Stimulated activated CD4-positive, alpha-beta T cell treated with anti-CD3 and anti-CD28 coated beads, Interleukin-1b, Interleukin-23, amount 100 ng/mL, for 1 hour (primary cell): ENCODE measurements at places on chromosomes 7 and 10.
A peak's percentile ranks its signal among the peaks of the same experiment; 100 is the strongest.

GRCh38 chr7:36010656-36011587 is 142.1 kb upstream of the EEPD1 start:
- DNase-seq, result no peak

DNA sequence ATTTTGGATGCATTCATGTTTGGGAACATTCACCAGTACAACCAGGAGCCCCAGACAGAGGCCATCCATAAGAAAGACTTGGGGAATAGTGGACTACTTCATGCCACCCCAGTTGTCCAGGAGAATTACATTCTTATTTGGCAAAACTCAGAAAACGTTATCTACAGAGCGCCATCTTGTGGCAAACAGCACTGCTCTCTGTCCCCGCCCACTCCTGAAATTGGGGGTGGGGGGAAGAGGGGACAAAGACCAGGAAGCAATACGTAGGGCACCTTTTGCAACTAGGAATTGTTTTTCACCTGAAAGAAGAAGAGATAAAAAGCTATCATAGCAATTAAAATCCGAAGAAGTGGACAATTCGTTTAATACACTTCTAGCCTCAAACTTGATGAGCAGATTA is 134.6 kb upstream of the MGMT start:
- no peak for DNase-seq

DNA sequence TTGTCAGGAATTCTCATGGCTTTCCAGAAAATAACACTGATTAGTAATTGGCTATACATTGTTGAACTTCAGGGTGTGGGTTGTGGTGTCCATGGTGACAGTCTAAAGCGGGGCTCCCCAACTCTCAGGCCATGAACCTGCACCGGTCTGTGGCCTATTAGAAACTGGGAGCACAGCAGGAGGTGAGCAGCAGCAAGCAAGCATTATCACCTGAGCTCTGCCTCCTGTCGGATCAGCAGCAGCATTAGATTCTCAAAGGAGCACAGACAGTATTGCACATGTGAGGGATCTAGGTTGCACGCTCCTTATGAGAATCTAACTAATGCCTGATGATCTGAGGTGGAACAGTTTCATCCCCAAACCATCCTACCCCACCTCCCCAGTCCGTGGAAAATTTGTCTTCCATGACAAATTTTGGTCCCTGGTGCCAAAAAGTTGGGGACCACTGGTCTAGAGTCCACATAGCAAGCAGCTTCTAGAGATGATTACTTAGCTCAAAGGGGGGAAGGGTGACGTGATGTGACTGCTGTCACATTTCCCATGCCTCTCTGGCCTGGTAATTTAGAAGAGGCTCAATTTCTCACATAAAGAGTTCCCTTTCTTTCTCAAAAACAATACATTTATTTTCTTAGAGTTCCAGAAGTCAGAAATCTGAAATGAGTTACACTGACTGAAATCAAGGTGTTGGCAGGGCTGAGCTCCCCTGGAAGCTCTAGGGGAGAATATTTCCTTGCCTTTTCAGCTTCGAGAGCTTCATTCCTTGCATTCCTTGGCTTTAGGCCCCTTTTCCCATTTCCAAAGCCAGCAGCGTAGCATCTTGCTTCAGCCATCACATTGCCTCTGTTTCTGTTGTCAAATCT is 17.6 kb upstream of the FAM221A start:
- DNase-seq, result no peak

DNA sequence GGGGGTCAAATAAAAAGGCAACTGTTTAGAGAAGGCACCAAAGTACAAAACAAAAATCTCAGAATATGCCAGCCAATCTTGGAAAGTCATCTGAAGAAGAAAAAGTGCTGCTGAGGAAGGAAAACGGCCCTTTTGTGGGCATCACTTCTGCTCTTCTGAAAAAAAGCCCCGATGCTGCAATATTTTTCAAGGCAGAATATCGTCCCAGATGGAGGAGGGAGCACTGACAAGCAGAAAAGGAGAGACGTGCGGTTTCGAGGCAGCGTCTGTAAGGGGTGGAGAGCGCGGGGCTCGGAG is 959 bp upstream of the ATRNL1 start:
- DNase-seq, result no peak

DNA sequence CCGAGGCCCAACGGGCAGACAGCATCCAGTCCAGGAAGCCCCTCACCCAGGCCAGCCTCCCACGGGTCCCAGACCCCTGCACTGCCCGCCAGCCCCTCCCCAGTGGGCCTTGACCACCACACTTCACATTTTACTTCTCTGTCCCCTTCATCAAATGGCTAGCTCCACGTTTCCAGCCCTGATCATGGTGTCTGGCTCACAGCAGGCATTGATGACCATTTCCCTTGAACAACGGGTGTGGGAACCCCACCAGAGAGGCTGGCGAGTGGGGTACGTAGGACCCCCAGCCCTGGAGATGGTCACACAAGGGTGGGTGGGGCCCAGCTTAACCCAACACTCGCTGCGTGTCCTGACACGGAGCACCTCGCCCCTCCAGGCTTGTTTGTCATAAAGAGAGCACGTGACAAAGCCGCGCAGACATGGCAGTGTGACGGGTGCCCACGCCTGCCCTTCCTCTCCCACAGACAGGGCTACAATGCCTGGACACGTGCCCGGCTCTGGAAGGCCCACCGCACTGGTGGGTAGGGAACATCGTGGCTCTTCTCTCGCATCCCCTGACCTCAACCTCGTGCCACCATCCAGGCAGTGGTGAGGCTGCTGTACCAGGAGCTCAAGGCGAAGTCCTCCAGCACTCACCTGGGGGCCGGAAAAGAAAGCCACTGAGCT is 267.7 kb downstream of the MAD1L1 start:
- DNase-seq, result no peak

- no peak for DNase-seq
Measured at GRCh38 chr10:96118604-96119450, 11.3 kb upstream of the ZNF518A start.

DNA sequence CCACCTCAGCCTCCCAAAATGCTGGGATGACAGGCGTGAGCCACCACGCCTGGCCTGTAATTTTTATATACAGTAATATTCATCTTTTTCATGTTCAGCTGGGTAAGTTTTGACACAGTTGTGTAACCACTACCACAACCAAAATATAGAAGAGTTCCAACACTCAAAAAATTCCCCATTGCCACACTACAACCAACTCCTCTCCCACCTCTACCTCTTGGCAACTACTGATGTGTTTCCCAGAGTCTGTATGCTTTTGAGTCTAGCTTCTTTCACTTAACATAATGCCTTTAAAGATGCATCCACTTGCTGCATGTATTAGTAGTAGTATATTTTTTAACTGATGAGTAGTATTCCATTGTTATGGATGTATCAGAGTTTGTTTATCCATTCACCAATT is 90.7 kb downstream of the SRPK2 start:
- DNase-seq, result no peak

DNA sequence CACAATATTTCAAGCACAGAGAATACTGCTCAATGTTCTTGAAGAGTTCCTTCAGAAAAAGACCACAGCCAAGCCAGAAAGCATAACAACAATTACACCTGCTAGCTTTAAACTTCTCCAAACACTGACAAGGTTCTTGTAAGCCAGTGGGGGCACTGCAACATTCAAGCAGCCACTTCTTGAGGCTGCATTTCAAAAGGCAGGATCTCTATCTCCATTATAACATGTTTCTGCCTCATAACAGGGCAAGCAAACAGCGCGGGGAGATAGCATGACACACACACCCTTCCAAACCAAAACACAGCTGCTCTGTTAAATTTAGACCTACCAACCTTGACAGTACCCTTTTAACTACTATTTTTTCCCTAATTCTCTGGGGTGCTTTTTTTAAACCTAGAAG is 30.8 kb downstream of the CHCHD3 start:
- no peak for DNase-seq

- no peak for DNase-seq
Measured at GRCh38 chr7:105707381-105707780, 126.1 kb upstream of the EFCAB10 start.

DNA sequence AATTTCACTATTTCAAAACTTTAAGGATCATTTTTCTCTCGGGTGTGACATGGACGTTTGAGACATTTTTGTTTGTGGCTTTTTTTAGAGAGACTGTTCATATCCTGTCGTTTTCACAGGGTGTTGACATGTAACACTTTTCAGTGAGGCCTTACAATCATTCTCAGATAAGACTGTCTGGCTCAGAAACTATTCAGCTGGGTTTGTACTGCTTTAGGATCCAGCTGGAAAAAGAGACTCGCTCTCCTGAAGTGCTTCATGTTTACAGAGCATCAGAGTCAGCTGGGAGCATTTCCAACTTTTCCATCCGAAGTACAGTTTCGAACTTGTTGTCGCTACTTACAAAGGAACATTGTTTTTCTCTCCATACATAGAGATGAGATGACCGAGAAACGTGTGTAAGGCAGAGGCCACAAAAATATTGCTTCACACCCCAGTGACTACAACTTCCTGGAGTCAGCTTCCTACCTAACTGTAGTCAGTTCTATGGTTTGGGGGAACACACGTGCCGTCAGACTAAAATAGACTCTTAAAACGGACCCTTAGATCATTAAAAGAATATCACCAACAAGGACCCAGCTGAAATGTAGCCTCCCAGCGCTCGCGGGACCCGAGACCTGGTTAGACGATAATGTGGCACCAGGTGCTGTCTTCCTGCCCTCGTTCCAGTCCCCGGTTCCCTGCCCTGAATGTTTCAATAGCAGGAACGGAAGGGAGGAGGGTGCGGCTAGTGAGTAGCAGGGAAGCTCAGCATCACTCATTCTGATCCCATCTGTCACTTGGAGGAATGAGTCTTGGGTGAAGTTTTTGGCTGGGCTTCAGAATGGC is 78.0 kb downstream of the MKI67 start:
- DNase-seq, result no peak

GRCh38 chr7:11726001-11726793 is 105.8 kb downstream of the THSD7A start:
- DNase-seq, result no peak

GRCh38 chr7:44172803-44173424 is 16.3 kb downstream of the GCK start:
- no peak for DNase-seq

GRCh38 chr7:70360557-70360956 is 762.3 kb downstream of the AUTS2 start:
- DNase-seq, result no peak

GRCh38 chr10:122078965-122079795 is 90.2 kb downstream of the TACC2 start:
- no peak for DNase-seq

GRCh38 chr7:105030447-105030846 is 16.4 kb downstream of the KMT2E start:
- no peak for DNase-seq

DNA sequence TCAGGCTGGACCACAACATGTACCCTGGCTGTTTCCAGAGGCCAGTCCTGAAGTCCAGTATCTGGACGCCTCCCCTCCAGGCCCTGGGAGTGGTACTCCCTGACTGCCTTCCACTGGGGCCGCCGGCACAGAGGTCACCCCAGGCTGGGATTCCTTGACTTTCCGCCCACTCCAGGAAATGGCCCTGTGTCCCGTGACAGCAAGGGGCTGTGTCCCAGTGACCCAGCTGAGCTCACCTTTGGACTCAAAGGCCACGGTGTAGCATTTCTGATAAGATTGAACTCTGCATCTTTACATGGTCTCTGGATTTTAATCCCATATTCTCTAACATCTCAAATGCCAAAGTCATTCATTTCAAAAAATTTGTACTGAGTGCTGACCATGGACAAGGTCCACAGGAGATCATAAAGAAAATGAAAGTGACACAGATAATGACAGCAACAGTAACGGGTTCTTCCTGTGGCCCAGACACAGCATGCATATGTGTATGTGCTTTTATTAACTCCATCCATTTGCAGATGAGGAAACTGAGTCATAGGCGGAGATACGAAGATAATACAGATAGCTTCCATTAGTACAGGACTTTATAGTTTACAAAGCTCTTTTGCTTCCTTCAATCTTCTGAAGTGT is 5.4 kb downstream of the ADAMTS14 start:
- DNase-seq, result no peak

DNA sequence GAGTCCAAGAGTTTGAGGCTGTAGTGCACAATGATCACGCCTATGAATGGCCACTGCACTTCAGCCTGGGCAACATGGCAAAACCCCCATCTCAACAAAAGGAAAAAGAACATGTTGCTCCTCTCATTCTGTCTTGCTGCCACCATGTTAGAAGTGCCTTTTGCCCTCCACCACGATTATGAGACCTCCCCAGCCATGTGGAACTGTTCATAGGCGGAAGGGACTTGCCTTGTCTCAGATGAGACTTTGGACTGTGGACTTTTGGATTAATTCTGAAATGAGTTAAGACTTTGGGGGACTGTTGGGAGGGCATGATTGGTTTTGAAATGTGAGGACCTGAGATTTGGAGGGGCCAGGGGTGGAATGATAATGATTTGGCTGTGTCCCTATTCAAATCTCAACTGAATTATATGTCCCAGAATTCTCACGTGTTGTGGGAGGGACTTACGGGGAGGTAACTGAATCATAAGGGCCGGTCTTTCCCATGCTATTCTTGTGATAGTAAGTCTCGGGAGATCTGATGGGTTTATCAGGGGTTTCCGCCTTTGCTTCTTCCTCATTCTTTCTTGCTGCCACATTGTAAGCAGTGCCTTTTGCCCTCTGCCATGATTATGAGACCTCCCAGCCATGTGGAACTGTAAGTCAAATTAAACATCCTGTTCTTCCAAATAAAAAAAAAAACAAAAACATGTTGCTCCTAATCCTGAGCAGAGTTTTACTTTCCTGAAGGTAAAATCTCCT is 22.3 kb downstream of the DLG5 start:
- DNase-seq, result no peak

GRCh38 chr7:101586906-101587677 is 42.0 kb downstream of the MYL10 start:
- no peak for DNase-seq

GRCh38 chr10:111784946-111785465 is 398.6 kb downstream of the GPAM start:
- DNase-seq, result no peak

DNA sequence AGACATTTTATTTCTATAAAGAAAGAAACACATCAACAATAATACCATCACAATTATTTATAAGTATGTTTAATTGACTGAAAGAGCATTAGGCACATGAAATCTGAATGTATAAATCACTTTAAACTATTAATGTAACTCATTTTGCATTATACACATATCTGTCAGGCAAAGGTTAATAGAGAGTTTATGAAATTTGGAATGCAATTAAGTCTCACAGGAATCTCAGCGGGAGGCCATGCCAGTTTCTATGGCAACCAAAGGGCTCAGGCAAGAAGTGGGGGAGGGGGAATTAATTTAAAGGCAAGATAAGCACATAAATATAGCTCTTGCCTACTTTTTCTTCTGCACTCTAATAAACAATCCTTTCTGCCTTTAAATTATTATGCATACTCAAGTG is 152.6 kb downstream of the SLC16A9 start:
- DNase-seq, result no peak

GRCh38 chr10:62732841-62733653 is 71.5 kb upstream of the ADO start:
- DNase-seq, result peak; percentile 13

GRCh38 chr7:117211614-117212013 is 111.2 kb downstream of the WNT2 start:
- DNase-seq, result no peak

DNA sequence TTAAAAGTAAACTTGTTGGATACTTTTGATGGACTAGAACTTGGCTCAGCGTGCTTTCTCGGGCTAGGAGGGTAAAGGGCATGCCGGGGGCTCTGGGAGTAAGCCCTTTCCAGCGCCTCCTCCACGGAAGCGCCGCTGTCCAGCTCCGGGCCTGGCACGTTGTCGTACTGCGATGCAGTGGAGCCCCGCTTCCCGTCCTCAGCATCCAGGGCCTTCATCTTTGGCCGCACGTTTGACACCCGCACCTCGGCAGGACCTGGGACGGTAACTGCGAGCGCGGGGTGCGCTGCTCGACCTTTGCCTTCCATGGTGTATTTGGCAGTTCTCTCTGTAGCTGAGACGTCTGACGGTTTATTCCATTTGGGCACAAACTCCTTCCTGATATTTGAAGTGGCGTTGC is 148.3 kb downstream of the USP6NL start:
- no peak for DNase-seq
